ENCODE measurements at places on chromosomes 5 and 9.
A peak's percentile ranks its signal among the peaks of the same experiment; 100 is the strongest.

DNA sequence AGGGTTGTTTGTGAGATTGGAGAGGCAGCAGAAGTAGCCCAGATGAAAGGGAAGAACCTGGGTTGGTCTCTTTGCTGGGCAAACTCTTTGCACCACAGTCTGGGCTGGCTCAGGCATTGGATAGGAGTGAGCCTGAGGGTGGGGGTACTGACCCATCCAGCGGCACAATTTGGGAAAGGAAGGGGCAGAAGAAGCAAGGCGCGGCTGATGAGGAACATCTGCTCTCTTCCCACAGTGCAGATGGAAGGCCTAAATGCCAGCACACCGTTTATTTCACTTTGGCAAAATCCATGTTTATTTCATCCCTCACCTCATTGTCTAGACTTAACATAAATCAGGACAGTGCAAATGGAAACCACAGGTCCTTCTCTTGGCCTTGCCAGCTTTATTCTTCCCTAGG, 32.3 kb downstream of the PALM2AKAP2 start:
- DNase-seq, result no peak

DNA sequence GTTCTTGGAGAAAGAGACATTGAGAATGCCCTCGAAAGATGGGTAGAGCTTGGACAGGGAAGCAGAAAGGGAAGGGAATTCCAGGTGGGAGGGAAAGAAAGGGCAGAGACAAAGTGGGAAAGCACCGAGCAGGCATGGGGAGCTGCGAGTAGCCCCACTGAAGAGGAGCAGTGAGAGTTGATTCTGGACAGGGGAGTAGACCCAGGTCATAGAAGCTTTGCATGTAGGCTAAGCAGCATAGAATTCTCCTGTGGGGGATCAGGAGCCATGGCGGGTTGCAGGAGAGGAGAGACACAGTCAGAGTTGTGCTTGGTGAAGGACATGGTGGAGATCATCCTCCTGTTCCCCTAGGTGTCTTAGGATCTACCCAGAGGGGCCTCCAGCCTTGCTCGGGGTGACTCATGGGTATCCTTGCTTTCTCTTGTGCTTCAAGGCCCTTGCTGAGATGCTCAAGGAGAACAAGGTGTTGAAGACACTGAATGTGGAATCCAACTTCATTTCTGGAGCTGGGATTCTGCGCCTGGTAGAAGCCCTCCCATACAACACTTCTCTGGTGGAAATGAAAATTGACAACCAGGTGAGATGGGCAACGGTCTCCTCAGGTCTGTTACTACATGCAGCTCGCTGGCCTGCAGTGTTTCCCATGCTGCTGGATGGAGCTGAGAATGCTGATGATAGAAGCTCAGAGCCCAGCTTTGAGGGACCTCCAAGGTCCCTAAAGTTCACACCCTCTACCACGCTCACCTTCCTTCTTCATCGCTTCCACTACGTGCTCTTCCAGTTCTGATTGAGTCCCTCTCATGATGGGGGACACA, 64.5 kb downstream of the TSTD2 start:
- no peak for DNase-seq

DNA sequence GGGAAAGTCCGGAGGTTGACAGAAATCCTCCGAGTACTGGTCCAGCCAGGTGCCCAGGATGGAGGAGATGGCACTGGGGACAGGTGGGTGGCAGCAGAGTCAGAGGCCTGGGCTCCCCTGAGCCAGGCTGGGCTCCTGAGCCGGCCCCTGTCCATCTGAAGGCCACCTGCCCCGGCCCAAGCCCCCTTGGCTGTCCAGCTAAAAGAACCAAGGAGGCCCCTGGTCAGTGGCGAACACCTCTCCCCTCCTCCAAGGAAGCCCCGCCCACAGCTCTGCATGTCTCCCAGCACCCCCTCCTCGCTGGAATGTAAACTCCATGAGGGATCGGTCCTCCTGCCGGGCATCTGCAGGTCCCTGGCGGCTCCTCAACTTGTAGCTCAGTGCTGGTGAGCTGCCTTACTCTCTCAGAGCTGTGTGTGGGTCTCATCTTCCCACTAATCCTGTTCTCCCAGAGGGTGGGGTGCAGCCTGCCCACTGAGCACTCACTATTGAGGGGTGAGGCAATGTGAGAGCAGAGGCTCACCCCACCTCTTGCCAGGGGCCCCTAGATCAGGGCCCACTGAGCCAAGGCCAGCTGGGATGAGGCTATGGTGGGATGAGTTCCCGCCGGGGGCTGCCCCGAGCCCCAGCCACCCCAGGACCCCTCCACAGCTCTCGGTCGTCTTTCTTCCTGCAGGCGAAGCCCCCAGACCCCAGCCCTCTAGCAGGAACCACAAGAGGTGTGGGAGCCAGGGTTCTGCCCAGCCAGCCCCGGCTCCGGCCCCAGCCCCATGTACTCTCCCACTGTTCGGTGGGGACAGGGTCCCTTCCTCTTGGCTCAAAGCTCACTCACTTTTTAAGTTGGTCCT, 12.0 kb downstream of the RALGDS start:
- no peak for DNase-seq

DNA sequence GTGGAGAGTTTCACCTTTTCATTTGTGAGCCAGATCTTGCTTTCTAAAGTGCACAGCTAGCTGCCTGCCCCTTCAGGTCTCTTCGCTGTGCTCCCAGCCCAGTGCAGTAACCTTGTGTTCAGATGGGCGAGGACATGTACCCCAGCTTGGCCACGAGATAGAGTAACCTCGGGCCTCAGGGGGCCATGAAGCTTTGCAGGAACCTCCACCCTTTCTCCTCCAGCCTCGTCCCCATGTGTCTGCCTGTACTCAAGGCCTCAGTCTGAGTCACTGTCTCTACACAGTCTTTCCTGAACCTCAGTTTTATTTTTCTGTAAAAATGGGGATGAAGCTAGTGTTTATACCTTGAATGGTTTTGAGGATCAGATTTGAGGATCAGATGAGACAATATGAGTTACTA, 37.9 kb downstream of the ERGIC1 start:
- no peak for DNase-seq

DNA sequence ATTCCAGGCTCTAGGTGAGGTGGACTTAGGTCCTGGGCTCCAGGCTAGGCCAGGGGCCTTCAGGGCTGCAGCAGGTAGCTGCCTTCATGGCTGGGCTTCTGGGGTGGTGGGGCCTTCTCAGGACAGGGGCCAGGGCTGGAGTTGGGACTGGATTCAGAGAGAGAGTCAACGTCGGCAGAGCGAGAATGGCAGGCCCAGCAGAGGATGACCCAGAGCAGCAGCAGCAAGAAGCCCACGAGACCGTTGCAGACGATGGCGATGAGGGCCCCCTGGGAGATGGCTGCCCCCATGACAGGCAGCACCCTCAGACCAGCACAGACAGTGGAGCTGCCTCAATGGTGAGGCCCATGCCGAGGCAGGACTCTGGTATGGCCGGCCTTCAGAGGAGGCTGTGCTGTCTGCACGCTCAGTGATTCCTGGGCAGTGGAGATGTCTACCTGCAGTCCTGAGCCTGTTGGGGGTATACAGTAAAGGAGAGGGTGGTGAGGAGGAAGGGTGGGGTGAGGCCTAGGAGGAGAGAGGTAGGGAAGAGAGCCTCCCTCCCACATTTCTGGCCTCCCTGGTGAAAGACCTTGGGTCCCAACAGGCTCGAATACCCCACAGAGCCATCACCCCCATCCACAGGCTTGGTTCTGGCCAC, 1.3 kb downstream of the ENHO start:
- no peak for DNase-seq

GRCh38 chr5:32276173-32276853, 36.4 kb downstream of the MTMR12 start:
- no peak for DNase-seq

GRCh38 chr5:150945947-150946346, 41.2 kb upstream of the ZNF300 start:
- DNase-seq, result no peak

- no peak for DNase-seq
Measured at GRCh38 chr9:11323457-11323856, 710.7 kb upstream of the PTPRD start.

DNA sequence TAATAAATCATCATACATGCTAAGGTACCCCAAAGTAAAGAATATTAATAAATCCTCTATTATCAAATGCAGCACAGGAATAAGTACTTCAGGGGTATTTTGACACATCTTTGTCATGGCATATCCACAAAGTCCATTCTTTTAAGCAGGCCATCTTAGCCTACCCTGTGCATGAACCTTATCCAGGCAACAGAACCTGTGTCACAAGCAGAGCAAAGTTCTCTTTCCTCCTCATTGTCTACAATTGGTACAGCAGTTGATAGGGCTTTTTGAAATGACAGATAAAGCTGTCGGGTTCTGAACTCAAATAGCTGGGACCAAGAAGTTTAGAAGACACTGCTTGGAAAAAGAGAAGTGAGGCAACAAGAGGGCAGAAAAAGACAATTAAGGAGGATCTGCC, 30.8 kb upstream of the PURA start:
- no peak for DNase-seq

DNA sequence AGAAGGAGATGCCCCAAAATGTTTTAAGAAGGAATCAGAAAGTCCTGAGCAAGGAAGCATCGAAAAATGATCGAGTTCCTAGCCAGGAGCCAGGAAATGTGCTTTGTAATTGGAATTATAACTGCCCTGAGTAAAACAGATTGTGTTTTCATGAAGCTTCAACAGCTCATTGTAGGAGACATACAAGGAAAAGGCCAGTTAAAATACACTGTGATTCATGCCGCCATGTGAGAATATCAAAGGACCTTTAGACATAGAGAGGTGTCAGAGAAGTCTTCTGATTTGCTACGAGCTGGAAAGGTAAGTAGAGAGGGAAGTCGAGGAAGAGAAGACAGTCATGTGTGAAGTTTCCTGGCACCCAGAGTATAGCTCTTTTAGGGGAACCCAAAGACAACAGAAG, 60.9 kb downstream of the NR3C1 start:
- no peak for DNase-seq

GRCh38 chr5:78576376-78576775, 72.2 kb downstream of the LHFPL2 start:
- DNase-seq, result no peak

DNA sequence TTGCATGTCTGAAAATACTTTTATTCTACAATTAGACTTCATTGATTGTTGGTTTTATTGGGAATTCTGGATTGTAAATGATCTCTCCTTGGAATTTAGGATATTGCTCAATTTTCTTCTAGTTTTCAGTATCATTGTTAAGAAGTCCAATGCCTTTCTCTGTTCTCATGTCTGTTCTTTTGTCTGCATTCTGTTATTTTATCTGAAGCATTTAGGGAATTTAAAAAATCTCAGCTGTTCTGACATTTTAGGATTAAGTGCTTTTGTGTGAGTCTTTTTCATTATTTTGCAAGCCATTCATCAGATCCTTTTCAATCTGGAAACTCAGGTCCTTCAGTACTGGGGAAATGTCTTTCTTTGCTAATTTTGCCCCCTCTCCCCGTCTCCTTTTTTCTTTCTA, 4.4 kb upstream of the FER start:
- no peak for DNase-seq

- DNase-seq, result no peak
Measured at GRCh38 chr9:87517732-87518131, 20.1 kb downstream of the DAPK1 start.

DNA sequence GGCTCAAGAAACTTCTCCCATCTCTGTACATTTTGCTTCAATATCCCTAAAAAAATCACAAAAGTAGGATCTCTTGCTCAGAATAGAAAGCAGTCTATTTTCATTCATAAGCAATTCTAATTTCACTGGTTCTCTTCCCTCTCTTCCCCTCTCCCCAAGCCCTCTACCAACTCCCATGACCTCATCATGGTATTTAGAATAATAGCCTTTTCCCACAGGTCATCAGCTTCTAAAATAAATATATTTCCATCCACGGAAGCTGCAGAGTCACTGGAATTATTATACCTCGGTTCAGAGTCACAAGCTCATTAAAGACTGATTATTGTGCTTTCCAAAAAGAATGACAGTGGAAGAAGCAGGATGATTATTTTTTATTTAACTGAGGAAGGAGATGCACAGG, 84.2 kb upstream of the ADRA1B start:
- DNase-seq, result no peak

DNA sequence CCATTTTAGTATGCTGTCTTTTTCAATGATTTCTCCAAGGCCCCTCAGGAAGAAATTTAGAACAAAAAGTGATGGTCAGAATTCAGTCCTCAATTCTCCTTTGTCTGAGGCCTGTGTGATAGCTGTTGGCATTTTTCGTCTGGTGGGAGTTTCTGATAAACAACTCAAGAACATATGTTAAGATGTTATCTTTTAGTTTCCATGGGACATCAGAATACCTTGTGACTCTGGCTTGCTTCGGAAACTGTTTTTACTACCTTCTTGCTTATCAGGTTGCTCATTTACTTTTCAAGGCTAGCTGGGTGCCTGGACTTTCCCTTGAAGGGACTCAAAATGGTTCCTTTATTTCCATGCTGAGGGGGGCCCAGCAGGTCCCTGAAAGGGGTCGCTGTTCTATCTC, 97.2 kb downstream of the INVS start:
- DNase-seq, result no peak

DNA sequence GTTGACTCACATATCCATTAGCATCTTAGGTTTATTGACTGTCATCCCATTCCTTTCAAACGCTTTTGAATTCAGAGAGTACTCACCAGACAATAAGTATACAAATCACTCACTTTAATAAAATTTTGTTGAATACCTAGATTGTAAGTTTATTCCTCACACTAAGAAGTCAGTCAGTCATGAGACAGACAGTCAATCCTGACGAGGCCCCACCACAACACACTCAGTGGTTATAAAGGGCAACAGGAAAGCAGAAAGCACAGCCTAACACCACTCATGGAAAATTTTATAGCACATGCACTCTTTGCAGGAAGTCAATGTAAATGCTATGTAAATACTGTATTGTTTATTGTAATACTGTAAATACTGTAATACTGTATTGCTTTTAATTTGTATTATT, 176.3 kb upstream of the PTGER4 start:
- DNase-seq, result no peak

GRCh38 chr5:41955432-41956024, 30.4 kb downstream of the FBXO4 start:
- no peak for DNase-seq

GRCh38 chr5:118937393-118938061, 50.8 kb downstream of the DTWD2 start:
- DNase-seq, result no peak

DNA sequence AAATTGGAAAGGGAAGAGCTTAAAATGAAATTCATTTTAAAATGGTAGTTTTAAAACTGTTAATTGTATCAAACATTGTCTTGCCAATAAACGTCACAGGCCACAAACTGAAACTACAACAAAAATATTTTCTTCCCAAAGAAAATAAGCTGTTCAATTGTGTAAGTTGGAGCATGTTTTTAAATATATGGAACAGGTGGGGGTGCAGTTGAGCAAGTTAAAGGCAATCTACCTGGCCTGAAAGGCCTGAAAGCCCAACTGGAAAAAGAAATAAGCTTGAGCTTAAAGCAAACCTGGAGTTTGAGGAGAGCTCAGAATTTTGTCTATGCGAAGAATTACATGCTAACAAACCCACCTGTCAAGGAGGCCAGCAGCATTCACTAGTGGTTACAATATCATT, 439.5 kb downstream of the ACTL7B start:
- DNase-seq, result no peak

DNA sequence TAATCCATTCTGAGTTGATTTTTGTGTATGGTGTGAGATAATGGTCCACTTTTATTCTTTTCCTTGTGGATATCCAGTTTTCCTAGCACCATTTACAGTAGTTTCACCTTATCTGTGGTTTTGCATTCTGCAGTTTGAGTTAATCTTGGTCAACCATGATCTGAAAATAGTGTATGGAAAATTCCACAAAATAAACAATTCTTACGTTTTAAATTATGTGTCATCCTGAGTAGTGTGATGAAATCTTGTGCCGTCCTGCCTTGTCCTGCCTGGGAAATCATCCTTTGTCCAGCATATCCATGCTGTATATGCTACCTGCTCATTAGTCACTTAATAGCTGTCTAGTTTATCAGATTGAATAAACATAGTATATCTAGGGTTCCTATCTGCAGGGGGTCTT, 42.1 kb downstream of the CDC42SE2 start:
- DNase-seq, result no peak

GRCh38 chr9:36903541-36904435, 130.3 kb downstream of the PAX5 start:
- DNase-seq, result peak; percentile 6
